Left cardiac atrium (tissue), 4 donors: ENCODE measurements at places on chromosomes 16 and 17. TPM values are rescaled to one million over a fixed set of nuclear protein-coding genes. Genes with fewer than 3 reads are reported as not detected.

- no peak for DNase-seq
Measured at GRCh38 chr16:79659344-79659743, 58.8 kb upstream of the MAF start.

DNA sequence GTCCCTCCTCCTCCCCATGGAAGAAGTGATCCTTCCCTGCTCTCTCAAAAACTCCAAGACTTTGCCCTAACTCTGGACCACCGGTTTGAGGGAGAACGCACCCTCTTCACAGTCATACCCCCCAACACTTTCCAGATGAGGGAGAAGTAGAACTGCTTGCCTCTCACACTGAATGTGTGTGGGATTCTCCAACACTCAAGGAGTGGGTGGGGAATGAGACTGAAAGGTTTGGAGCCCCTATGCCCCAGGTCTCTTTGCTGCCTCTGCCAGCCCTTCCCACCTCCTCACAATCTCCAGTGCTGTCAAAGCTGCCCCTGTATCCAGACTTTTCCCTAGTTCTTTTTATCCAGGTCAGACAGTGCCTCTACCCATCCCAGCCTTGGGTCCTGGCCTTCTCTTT lies 11.4 kb downstream of the HOXB4 start:
- DNase-seq: no peak

DNA sequence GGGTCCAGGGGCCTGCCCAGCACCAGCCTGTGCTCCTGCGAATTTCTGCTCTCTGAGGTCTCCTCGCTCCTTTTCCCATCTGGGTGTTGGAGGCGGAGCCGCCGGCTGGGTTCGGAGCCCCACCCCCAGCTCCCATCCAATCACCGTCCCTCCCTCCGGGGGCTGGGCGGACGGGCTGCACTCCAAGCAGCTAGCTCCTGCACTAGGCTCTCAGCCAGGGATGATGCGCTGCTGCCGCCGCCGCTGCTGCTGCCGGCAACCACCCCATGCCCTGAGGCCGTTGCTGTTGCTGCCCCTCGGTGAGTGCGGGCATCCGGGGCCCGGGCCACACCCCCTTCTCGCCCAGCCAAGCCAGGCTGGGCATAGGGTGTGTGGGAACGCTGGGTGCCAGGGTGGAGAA lies at the start of gene NRN1L:
Gene NRN1L, plus strand, starts transcription at position 202 of the 400 bp plus-strand sequence. Its CDS starts 19 bp downstream, at position 221.
- DNase-seq: peak; percentile 92

GRCh38 chr17:35053204-35053603 lies 10.3 kb downstream of the RFFL start:
- no peak for DNase-seq

DNA sequence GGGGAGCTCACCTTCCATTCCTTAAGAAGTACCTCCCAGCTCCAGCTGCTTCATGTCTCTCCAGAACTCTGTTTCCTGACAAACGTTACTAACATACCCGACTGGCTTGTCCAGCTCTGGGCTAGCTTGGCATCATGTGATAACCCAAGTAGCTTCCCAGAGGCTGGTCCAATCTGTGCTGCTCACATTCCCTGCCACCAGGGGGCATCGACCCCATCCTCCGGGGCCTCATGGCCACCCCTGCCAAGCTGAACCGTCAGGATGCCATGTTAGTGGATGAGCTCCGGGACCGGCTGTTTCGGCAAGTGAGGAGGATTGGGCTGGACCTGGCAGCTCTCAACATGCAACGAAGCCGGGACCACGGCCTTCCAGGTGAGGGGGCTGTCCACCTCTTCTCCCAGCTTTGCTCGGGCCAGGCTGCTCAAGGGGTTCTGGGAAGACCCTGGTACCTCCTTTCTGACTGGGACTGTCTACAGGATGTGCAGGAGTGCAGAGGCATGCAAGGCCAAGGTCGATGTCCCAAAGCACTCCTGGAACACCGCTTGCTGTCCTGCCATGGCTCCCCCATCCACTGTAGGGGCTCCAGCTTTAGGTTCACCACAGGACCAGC lies 7.6 kb downstream of the EPX start:
- DNase-seq: peak; percentile 46

DNA sequence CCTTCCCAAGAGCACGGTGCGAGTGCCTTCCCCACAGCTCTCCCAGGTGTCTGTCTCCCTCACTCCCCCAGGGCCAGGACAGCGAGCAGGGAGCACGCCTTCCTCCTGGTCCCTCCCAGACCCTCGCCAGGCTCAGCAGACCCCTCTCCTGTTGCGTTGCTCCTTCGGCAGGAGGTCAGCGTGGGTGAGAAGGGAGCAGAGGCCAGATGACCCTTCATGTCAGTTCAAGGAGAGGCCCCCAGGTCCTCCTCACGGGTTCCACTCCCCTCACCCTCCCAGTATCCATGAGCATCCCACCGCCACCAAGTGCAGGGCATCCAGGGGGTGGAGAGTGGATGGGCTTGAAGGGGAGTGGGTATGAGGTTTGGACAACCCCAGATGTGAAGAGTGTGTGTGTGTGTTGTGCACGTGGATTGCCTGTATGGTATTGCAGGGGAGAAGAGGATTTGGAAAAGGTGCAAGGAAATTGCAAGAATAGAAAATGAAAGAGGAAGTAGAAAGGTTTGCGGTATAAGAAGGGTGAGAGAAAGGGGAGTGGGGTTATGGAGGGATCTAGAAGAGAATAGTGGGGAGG lies 17.7 kb downstream of the SGCA start:
- no peak for DNase-seq

GRCh38 chr17:45018514-45018847 lies 33.0 kb downstream of the DCAKD start:
- DNase-seq: no peak

GRCh38 chr16:51109173-51109572 lies 41.9 kb downstream of the SALL1 start:
- no peak for DNase-seq

- no peak for DNase-seq
Measured at GRCh38 chr17:73506470-73507435, 137.5 kb downstream of the SDK2 start.

- peak; percentile 82 for DNase-seq
Measured at GRCh38 chr16:10964039-10964890, 19.9 kb downstream of the CLEC16A start.

GRCh38 chr17:59651346-59651745 lies 31.7 kb downstream of the CLTC start:
- DNase-seq: no peak

- DNase-seq: no peak
Measured at GRCh38 chr17:77101521-77102410, 39.0 kb upstream of the SEC14L1 start.

- no peak for DNase-seq
Measured at GRCh38 chr17:73415782-73416181, 104.0 kb upstream of the CDC42EP4 start.

DNA sequence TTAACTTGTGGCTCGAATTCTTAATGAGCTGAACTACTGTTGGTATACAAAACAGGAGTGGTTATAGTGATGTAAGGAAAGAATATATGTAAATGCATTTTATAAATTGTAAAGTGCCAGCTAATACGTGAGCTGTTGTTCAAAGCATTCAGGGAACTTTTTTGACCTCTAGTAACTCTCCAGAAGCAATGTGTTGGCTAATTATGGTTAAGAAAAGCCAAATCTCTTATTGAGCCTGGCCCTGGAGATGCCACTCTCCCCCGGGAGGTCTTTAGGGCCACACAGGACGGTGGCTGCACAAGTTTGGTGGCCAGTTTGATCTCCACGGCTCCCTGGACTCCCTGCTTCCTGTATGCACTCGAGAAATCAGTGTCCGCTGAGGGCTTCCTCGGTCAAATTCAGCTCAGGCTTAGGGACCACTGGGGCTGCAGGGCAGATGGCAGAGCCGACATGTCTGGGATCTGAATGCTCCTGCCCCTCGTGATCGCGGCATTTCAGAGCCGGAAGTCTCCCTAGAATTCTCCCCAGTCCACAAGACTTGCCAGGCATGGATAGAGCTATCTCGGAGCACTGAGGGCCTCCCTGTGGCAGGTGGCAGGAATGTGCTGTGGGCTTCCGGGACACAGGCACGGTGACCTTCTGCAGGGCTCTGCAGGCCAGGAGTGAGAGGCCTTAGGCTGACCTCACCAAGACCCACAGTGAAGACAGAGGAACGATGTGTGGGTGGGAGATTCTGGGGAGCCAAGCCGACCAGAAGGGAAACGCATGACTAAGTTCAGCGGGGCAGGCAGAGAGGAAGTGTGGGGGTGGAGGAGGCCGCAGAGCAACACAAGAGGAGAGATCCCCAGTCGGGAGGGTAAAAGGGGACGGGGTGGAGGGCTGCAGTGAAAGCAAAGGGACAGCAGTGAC lies 18.6 kb upstream of the PITPNM3 start:
- peak; percentile 60 for DNase-seq

- no peak for DNase-seq
Measured at GRCh38 chr16:19344224-19344801, 58.8 kb downstream of the CLEC19A start.

GRCh38 chr17:79591014-79591590 lies 19.7 kb downstream of the RBFOX3 start:
- DNase-seq: no peak

- DNase-seq: no peak
Measured at GRCh38 chr16:88064889-88065746, 113.9 kb downstream of the BANP start.

GRCh38 chr16:57000271-57001025 lies 11.1 kb downstream of the NLRC5 start:
- peak; percentile 90 for DNase-seq

DNA sequence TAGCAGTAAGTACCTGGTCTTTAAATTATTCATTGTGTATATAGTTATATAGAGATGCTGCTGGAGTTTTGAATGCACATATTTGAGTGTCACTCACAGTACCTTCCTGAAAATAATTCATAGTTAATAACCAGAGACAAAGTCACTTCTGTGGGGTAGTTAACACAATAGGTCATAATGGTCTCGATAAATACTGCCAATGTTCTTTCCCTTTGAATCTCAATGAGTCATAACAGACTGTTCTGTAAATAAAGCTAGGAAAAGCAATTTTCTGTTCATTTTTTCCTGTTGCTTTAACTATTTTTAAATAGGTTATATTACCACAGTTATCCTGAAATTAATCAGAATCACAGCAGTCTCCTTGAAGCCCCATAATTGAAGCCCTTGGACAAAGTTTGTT lies 87.2 kb downstream of the MAP2K4 start:
- DNase-seq: no peak

- no peak for DNase-seq
Measured at GRCh38 chr17:21843318-21843865, 151.1 kb downstream of the KCNJ18 start.

- no peak for DNase-seq
Measured at GRCh38 chr17:49055181-49055927, 58.2 kb downstream of the IGF2BP1 start.

- no peak for DNase-seq
Measured at GRCh38 chr16:86095131-86095752, 196.3 kb downstream of the IRF8 start.

DNA sequence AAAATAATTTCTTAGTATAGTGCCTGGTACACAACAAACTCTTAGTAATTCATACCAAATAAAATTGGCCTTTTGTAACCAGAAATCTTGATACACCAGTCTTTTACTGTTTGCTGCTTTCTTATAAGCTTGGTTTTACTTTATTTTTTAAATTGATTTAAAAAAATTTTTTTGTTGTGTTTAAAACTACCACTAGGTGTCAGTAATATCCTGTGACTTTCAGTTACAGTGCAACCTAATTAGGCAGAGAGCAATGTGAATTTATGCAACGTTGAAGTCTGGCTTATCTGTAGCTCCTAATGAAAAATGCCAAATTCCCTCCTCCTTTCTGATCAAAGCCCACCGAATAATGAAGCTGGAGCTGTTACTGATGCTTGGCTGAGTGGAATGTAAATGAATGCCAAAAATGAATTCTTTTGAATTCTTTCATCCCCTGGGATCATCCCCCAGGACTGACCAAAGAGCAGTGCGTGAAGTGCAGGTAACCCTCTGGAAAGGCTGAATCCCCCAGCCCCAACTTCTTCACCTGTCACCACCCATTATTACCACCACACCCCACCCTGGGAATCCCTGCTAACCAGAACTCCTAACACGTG lies 3.8 kb downstream of the ERCC4 start:
- no peak for DNase-seq

DNA sequence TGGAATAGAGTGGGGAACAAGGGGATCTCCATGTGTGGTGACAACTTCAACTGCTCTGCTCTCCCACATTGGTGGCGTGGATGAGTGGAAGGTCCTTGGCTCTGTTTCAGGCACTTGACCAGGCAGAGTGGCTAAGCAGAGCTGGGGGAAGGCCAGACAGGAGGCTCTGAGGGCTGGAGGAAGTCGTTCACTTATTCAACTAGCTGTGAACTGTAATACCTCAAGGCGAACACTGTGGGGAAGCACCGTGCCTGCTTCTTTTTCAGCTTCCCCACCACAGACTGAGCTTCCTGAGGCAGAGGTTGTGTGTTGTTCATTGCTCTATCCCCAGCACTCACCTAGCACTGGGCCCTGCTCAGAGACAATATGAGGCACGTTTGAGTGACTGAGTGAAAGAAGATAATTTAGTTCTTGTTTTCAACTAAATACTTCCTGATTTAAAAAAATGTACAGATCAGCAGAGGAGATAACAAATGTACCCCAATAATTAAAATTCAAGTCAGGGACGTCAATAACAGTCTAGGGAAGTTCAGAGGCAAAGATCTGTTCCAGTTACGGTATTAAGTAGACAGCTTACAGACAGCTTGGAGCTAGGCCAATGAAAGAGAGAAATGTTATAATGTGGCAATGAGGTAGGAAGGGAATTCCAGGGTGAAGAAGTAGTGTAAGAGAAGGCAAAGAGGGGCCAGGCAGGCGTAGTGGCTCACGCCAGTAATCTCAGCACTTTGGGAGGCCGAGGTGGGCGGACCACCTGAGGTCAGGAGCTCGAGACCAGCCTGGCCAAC lies 34.7 kb downstream of the MYO18A start:
- DNase-seq: peak; percentile 76

GRCh38 chr17:4436846-4437245 lies 3.1 kb downstream of the SPNS3 start:
- DNase-seq: no peak

DNA sequence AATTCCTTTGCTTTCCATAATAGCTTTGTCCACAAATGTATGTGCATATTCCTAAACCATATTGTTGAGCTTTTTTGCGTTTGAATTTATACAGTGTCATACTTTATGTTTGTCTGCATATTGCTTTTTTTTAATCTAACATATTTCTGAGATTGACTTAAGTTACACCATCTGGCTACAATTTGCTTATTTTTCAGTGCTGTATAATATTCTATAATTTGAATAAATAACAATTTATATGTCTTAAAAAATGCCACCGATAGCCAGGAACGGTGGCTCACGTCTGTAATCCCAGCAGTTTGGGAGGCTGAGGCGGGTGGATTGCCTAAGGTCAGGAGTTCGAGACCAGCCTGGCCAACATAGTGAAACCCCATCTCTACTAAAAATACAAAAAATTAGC lies 1.5 kb upstream of the PIMREG start:
- DNase-seq: no peak

GRCh38 chr17:77886387-77886728 lies 72.1 kb upstream of the TNRC6C start:
- peak; percentile 36 for DNase-seq

NME1 gene
- total RNA-seq: 63.8 TPM

TMEM204 gene
- 26.7 TPM for total RNA-seq

SLC47A2 gene
- not detected for total RNA-seq

CAPNS2 gene
- 0.24 TPM for total RNA-seq

PSMD3 gene
- total RNA-seq: 92.8 TPM

LGALS9C gene
- not detected for total RNA-seq

CDC27 gene
- 75.7 TPM for total RNA-seq

EPOP gene
- 1.4 TPM for total RNA-seq

CD300A gene
- total RNA-seq: 5.7 TPM

SLC38A8 gene
- total RNA-seq: not detected

MYH2 gene
- not detected for total RNA-seq

PPM1E gene
- total RNA-seq: 2.1 TPM

SEC14L1 gene
- 71.6 TPM for total RNA-seq
